ENCODE measurements at places on chromosomes 12 and 14.

GRCh38 chr12:42144408-42145196 is at the start of gene GXYLT1:
TSS of gene GXYLT1 (minus strand) at chr12:42144874. CDS start at chr12:42144646, 228 bp downstream.
- DNase-seq: peak; percentile 89

GRCh38 chr14:53062856-53063255 is 90.3 kb downstream of the DDHD1 start:
- peak; percentile 23 for DNase-seq

- no peak for DNase-seq
Measured at GRCh38 chr12:3791256-3791874, 38.5 kb upstream of the CRACR2A start.

- no peak for DNase-seq
Measured at GRCh38 chr12:5779401-5779800, 165.7 kb downstream of the ANO2 start.

GRCh38 chr12:18570543-18570942 is 167.3 kb downstream of the PLCZ1 start:
- DNase-seq: no peak

GRCh38 chr12:117042862-117043261 is 56.4 kb downstream of the TESC start:
- DNase-seq: no peak

DNA sequence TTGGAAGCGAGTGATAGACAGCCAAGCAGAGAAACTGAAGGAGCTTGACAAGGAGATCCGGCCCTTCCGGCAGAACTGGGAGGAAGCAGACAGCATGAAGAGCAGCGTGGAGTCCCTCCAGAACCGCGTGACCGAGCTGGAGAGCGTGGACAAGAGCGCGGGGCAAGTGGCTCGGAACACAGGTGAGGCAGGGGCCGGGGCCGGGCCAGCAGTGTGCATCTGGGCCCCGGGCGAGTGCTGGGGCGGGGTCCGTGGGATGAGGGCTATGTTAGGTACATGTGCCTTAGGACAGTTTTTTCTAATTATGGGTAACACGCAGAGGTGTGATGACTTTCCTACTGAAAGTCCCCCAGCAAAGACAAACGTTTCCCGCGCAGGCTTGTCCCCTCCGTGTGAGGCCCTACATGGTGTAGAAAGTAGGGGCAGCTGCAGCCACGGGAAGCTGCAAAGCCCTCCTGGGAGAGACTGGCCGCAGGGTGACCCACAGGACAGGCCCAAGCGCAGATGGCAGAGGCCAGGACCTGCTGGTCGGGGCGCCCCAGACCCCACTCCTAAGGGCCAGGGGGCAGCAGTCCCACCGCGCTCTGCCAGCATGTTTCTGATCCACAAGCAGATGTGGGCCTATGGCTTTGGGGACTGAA is 19.1 kb upstream of the AMN start:
- no peak for DNase-seq

- no peak for DNase-seq
Measured at GRCh38 chr12:24591715-24592440, 357.0 kb downstream of the BCAT1 start.

GRCh38 chr12:121455766-121456420 is 56.0 kb downstream of the RNF34 start:
- DNase-seq: no peak

DNA sequence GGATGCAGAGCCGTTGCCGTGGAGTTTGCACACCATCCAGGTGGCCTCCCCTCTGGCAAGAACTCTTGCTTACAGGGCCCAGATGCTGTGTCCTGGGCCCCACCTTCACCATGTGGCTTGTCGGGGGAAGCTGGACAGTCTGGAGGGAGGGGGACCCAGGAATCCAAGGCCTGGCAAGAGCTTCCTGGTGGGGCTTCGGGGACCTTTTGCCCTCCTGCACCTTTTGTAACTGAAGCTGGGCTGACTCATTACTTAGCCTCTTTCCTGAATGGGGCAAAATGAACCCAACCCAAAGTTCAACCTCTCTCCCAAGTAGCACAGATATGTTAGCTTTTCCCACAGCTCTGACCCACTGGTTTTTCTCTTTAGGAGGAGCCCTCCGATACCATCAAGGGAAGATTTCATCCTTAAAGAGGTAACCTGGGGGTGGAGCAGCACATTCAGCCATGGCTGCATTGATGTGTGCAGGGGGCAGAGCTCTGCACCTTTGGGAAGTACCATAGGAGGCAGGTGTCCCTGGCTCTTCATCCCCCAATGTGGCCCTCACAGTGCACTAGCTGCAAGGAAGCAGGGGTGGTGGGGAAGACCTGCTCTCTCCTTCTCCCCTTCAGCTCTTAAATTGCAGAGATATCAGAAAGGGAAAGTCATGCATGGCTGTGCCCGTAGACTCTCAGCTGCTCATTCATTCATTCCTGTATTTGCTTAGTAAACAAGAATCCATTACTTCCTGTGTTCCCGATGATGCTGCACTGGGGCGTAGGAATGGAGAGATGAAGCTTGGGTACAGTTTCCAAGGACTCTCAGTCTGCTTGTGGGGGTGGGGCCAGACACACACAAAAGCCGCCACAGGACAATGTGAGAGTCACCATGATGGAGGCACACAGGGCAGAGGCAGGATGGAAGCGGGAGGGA is 13.0 kb downstream of the MVK start:
- DNase-seq: no peak

DNA sequence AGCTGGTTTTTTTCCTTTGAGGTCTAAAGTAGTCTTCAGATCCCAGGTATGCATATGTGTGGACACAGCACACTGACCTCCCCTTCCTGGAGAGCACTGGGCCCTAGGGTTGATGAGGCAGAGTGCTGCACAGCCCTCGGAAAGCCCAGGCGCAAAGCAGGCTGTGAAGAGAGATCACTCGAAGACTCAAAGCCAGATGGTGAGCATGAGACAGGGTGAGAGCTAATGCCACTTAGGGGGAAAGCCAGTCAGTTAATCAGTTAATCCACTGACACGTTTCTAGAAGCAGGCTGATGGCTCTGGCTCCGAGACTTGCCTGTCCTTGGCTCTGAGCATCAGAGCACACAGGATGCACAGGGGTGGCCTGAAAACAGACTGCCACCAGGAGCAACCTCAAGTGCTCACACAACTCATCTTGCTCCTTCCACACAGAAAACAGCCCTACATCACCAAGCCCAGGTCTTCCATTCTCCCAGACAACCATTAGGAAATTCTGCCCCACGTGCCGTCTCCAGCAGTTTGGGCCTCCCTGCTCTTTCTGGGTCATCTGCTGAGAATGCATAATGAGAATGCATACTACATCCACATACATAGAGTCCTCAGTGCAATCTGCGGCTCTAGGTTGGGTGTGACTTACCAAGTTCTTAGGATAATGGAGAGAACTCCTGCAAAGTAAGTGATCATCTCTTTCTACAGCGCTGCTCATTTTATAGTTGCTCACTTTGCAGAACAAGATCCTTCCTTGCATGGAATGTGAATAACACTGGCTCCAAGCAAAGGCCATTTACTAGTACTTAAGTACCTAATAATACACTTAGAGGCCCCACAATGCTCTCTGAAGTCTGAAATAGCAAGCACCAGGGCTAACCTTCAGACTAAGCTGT is 12.0 kb downstream of the AQP6 start:
- DNase-seq: no peak

- no peak for DNase-seq
Measured at GRCh38 chr14:50999726-51000125, 55.4 kb upstream of the PYGL start.

DNA sequence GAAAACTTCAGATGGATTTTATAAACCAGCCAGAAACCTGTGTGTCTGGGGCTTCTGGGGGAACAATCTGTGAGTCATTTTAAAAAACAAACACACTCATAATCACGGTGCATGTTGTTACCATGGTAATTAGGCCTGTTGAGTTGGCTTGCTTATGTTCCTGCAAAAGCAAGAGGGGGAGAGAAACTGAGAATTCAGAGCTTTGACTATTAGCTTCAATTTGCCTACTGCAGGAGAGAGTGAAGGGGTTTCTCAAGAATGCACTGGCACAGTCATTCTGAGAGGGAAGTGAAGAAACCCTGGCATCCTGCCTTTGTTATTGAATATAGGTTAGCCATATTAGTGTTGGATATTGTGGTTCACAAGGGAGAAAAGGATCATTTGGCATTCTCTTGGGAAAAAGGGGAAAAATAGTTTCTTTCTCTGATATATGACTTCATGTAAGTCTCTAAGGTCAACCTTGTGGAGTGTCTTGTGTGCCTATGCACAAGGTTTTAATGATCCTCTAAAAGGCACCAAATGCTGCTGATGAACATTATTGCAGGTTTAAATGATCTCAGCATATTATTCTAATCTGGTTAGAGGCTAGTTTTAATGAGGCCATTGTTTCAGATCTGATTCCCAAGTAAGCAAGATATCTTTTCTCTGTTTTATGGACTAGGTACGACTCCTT is 12.9 kb downstream of the GNG2 start:
- no peak for DNase-seq

DNA sequence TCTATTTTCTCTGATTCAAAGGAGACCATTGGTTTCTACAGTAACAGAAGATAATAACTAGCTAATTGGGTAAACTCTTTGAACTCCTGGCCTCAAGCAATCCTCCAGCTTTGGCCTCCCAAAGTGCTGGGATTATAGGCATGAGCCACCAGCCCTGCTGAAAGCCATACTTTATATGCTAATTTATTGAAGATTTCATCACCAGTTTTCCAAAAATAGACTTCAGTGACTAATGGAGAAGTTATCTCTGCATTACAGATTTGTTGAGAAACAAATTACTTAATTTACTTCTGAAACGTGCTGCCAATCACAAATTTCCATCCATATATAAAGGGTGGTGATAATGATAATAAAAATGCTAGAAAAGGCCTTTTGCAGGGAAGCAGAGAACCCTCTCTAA is 1758.1 kb upstream of the SEL1L start:
- DNase-seq: no peak

DNA sequence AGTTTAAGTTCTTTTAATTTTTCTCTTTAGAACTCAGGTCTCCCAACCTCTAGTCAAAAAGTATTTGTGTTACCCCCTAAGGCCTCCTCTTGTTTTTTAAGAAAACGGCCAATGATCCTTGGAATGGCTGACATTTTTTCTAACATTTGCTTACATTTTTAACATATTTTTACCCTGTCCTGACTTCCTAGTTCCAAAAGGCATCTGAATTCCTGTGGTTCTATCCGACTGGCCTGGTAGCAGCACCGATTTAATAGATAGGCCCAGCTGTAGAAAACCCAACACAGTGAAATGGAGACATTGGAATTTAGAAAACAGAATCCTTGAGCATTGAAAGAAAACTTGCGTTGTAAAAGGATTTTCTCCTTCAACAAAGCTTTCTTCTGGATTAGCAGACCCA is 134.7 kb upstream of the GSC start:
- no peak for DNase-seq

GRCh38 chr14:82694820-82695219 is 1161.2 kb upstream of the SEL1L start:
- no peak for DNase-seq

DNA sequence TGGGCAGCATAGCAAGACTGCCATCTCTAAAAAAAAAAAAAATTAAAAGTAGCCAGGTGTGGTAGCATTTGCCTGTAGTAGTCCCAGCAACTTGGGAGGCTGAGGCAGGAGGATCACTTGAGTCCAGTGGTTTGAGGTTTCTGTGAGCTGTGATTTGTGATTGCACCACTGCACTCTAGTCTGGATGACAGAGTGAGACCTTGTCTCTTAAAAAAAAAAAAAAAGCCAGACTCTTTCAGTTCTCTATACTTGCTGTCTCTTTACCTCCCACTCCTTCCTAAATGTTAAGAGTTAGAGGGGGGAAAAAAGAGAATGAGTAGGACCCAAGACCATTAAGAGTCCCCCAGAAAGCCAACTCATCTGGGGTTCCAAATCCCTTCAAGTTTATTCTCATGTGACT is 17.8 kb downstream of the EIF2S1 start:
- DNase-seq: no peak

DNA sequence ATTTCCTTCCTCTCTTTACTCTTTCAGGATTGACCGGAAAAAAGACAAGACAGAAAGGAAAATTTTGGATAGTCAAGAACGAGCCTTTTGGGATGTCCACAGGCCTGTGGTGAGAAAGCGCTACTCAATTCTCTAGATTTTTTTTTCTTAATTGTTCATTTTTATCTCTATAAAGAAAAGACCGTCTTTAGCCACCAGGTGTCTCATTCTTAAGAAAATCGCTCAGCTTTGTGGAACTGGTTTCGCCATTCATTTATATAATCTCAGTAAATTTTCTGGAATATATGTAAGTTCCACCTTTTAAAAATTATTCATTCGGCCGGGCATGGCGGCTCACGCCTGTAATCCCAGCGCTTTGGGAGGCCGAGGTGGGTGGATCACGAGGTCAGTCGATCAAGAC is 421.1 kb downstream of the DPF3 start:
- no peak for DNase-seq

GRCh38 chr12:44628180-44628579 is 247.9 kb downstream of the NELL2 start:
- DNase-seq: no peak

GRCh38 chr14:35988550-35988949 is 162.4 kb downstream of the BRMS1L start:
- DNase-seq: no peak

DNA sequence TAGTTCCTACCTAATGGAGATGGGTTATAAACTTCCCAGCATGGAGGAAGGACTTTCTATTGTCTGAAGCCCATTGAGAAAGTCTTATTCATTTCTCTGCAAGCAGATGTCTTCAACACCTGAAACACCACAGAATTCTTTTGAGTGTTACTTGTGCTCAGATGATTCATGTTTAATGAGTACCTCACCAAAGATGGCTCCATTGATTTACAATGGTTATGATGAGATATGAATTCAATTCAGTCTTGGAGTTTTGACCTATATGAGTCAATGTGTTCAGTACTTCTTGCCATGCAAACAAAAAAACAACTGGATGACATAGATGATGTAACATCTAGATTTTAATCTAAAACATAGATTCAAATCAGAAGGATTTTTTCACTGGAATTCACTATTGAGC is 15.4 kb upstream of the PAWR start:
- no peak for DNase-seq

GRCh38 chr14:88095791-88096190 is 90.9 kb downstream of the GPR65 start:
- no peak for DNase-seq

DNA sequence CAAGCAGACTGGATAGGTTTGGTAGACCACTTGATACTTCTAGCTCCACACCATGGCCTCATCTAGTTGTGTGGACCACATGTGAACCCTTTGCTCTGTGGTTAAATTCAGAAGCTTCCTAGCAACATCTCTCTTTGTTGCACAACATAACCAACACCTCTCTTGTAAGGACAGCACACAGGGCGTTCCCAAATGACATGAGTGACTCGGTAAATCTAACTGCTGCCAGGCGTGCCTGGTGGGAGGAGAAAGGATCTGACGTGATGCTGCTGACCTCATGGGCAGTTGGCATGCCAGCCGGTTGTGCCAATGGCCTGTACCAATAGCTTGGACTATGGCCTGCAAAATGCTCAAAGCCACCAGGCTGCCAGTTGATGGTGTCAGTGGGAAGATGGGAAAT is 93.8 kb downstream of the CPSF2 start:
- DNase-seq: no peak

DNA sequence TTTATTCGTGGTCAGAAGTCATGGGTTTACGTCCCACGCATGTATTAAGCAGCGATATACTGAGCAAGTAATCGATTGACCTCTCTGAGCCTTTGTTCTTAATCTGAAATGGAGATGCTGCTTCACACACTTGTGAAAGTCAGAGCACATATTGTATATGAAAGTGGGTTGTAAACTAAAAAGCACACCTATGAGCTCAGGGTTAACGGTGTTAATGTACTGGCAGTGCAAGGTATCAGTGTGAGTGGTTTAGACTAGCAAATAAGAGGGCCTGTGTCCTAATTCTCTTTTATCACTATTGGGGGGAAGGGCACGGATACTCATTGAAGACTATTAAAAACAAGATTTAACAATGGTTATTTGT is 676 bp downstream of the MRPL42 start:
- no peak for DNase-seq

GRCh38 chr12:132158677-132159554 is 14.7 kb downstream of the NOC4L start:
- DNase-seq: no peak

All from globus pallidus (tissue), 1 donor.